Activated naive CD8-positive, alpha-beta T cell treated with anti-CD3 and anti-CD28 coated beads, Interleukin-2, amount 50 U/mL, for 16 hours (primary cell): ENCODE measurements at places on chromosomes 1 and 21.

DNA sequence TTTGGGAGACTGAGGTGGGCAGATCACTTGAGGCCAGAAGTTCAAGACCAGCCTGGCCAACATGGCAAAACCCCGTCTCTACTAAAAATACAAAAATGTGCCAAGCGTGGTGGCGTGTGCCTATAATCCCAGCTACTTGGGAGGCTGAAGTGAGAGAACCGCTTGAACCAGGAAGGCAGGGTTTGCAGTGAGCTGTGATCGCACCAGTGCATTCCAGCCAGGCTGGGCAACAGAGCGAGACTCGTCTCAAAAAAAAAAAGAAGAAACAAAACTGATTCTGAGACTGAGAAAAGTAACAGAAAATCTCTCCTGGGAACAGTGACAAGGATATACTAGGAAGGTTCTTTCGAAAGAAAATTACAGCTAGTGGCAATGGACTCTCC is 20.9 kb downstream of the USP48 start:
- no peak for DNase-seq

DNA sequence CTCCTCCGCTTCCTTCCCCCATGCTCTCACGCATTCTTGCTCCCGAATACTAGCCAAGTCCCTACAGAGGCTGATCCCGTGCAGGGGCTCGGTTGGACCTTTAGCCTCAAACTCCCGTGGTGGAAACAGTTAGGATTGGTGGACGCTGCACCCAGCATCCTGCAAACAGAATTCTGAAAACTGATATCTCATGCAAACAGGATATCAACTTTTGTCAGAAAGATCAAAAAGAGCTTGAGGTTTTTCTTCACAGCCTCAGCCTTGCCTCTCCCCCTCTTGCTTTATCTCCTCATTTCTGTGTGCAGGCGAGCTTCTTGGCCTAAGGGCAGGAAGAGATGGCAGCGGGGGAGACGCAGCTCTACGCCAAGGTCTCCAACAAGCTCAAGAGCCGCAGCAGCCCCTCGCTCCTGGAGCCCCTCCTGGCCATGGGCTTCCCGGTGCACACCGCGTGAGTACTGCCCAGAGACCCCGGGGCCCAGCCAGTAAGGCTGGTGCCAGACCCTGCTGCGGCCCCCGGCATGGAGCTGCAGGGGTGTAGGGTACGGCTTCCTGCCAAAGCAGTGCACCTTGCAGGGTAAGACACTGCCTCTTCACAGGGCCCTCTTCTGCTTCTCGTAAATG is at the start of gene UBASH3A:
UBASH3A (plus strand) TSS at position 292 of the 621 bp plus-strand sequence; CDS start at position 336, 44 bp downstream.
- DNase-seq = no peak

DNA sequence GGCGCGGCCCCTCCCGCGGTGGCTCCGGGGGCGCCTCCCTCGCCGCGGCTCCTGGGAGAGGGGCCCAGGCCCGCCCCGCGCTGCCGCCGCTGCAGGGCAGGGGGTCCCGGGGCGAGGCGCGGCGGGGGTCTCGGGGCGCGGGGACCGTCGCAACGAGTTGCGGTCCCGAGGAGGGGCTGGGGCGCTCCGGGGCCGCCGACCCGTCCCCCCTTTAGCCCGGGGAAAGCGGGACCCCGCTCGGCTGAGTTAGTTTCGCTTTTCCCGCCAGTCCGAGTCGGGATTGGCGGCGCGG is 493 bp downstream of the SPSB1 start:
- DNase-seq = no peak

GRCh38 chr1:171142416-171143385 is 42.4 kb upstream of the FMO2 start:
- DNase-seq = no peak
